ENCODE measurements at places on chromosomes 6 and 20.
A peak's percentile ranks its signal among the peaks of the same experiment; 100 is the strongest.

DNA sequence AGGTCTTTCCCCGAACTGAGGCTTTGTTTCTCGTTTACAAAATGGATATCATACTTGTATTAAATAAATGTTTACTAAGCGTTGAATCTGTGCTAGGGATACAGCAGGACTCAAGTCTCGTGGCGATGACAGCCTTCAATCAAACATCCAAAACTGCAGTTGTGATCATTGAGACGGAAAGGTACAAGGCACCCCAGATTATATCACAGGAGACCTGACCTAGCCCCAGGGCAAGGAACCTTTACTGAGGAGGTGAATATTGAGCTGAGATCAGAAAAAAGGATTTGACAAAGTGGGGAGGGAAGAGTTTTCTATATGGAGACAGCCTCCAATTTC, 476 bp downstream of the AAR2 start:
- H3K4me3 ChIP-seq = peak overlapping the region; percentile 77
- peak overlapping the region; percentile 22 for H3K27ac ChIP-seq
- peaks cover 19% of the 10 kb centered on the region for H3K4me1 ChIP-seq
- no peak for DNase-seq
- peaks cover 38% of the 10 kb centered on the region for H3K36me3 ChIP-seq

GRCh38 chr6:13813621-13814175, 659 bp downstream of the MCUR1 start:
- DNase-seq = peak; percentile 70
- H3K27me3 ChIP-seq = no peaks in the 10 kb centered on the region
- H3K36me3 ChIP-seq = 0 out of 2 replicates have a peak, but pooled peaks cover 5% of the 10 kb centered on the region
- H3K27ac ChIP-seq = peak overlapping the region; percentile 71
- H3K4me3 ChIP-seq = peak overlapping the region; percentile 72

- H3K27me3 ChIP-seq = no peaks in the 10 kb centered on the region
- no peaks in the 10 kb centered on the region for H3K36me3 ChIP-seq
- H3K4me3 ChIP-seq = no peak overlapping the region
- no peaks in the 10 kb centered on the region for H3K4me1 ChIP-seq
- no peak for DNase-seq
These were observed 157.7 kb downstream of the RNASET2 start for GRCh38 chr6:166798652-166799051.

- H3K4me3 ChIP-seq = no peak overlapping the region
- H3K27ac ChIP-seq = no peak overlapping the region
- H3K4me1 ChIP-seq = no peaks in the 10 kb centered on the region
- DNase-seq = no peak
These were observed 40.3 kb downstream of the ATP9A start for GRCh38 chr20:51727872-51728271.

- peak overlapping the region; percentile 96 for H3K27ac ChIP-seq
- peaks cover 51% of the 10 kb centered on the region for H3K36me3 ChIP-seq
- no peak overlapping the region for H3K4me3 ChIP-seq
- H3K27me3 ChIP-seq = no peaks in the 10 kb centered on the region
These were observed 46.9 kb downstream of the MAP3K4 start for GRCh38 chr6:161038229-161039031.
